ENCODE measurements at places on chromosomes 16 and 17.

DNA sequence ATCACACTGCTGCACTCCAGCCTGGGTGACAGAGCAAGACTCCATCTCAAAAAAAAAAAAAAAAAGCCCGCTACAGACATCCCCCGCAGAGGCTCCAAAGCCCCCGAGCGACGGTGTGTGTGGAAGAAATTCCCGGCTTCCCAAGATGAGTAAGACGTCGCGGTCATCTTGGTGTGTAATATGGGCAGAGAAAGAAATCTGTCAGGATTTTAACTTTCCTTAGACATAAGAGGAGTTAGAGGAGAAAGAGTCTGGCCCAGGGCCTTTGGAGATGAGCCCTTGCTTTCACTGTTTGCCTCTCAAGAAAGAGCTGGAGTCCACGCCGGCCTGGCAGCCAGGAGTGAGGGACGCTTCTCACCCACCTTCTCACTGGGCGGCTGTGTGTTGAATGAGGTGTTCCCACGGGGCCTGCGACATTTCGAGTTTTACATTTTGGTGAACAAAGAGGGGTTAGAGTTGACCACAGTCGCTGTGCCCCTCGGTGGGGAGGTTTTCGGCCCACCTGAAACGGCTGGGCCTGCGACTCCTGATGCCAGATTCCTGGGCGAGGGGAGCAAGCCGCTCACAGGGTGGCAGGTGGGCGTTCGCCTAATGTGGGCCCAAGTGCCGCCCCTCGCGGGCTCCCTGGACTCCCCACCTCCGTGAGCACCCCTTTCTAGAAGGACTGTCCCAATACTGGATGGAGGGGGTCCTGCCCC is 17.9 kb downstream of the C1QTNF1 start:
- DNase-seq: no peak

DNA sequence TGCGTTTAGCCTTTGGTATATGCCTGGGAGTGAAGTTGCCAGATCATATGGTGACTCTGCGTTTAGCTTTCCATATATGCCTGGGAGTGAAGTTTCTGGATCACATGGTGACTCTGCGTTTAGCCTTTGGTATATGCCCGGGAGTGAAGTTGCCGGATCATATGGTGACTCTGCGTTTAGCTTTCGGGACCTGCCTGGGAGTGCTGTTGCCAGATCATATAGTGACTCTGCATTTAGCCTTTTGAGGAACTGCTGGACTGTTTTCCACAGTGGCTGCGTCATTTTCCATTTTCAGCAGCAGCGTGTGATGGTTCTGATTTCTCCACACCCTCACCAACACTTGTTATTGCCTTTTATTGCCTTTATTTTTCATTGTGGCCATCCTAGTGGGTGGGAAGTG is 73.0 kb downstream of the OR1D5 start:
- no peak for DNase-seq

DNA sequence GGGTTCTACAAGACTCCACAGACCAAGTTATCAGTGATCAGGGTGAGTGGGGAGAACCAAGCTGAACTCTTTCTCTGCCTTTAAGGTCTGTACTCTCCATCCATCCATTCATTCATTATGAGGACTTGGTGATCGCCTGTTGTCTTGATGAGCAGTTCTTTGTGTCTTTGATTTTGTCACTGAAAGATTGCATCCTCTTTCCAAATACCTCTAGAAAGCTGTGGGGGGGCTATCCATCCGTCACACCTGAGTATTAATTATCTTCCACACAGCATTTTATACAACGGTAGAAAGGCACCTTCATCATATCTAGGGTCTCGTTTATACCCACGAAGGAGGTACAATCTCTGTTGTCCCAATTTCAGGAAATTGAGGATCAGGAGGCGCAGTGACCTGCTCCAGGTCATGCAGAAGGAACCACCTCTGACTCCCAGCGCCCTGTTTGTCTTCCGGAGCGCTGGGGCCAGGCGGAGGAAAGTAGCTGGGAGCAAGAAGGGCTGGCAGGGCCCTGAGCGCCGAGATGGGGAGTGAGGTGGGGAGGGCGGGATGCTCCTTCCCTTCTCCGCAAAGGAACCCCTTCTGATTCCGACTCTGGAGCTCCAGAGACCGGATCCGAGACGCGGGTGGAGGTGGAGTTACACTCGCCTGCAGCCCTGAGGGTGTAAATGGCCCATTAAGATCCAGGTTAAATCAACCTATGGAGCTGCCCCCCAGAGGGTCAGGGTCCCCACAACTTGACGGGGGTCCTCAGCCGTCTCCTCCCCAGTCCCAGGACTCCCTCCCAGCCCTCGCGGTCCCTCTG is 605 bp upstream of the ABAT start:
- DNase-seq: no peak

GRCh38 chr17:46817151-46817900 is 1.2 kb downstream of the WNT3 start:
- no peak for DNase-seq

- DNase-seq: no peak
Measured at GRCh38 chr17:17719199-17719940, 38.1 kb downstream of the RAI1 start.

DNA sequence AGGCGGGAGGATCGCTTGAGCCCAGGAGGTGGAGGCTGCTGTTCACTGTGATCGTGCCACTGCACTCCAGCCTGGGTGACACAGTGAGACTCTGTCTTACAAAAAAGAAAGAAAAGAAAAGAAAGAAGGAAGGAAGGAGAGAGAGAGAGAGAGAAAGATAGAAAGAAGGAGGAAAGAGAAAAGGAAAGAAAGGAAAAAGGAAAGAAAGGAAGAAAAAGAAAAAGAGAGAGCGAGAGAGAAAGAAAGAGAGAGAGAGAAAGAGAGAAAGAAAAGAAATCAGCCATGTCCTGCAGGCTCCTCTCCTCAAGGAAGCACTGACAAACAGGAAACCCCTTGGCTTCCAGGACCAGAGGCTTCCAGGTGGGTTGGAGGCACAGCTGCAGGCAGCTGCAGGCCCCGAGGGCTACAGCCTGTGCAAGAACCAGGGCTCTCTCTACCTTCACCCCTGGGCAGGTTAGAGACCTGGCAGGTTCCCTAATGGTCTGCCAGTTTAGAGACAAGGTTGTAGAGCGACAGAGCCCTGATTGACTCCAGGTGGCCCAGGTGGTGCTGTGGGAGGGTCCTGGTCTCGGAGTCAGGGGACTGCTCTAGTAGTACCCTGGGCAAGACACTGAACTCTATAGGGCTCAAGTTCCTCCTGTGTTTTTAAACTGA is 53.8 kb downstream of the PECAM1 start:
- no peak for DNase-seq

GRCh38 chr16:57661936-57662906 is 5.9 kb upstream of the ADGRG3 start:
- no peak for DNase-seq

- no peak for DNase-seq
Measured at GRCh38 chr17:72411124-72411563, 290.3 kb downstream of the SOX9 start.

DNA sequence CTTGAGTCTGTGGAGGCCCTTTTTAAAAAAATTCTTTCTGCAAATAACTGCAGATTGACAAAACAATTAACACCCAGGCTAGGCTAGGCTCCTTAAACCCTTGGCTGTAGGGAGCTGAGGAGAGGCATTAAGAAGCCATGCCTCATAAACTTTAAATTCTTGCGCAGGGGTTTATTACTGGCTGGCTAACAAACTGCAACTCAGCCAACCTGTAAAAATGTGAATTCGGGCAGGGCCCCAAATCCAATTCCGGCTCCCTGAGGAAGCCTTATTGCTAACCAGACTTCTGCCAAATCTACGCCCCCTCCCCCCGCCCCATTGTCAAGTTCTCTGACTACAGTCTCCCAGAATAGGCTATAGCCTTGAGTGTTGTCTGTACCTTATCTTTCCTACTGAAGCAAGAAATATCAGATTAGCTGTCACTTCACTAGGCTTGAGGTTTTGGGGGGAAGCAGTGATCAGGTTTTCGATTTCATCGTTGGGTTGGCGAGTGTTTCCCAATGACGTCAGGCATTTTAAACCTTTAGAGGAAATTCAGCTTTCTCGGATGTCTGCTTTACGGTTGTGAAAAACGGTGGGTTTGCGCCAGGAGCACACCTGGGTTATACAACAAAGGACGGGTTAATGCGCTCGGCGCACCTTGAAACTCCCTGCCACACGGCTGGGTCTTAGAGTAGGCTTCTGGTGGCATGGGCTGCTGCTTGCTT is 2.0 kb downstream of the CDH3 start:
- no peak for DNase-seq

GRCh38 chr17:76079956-76080767 is 1.2 kb downstream of the ZACN start:
- no peak for DNase-seq

GRCh38 chr17:28427371-28427770 is 21.4 kb upstream of the SLC46A1 start:
- no peak for DNase-seq

- no peak for DNase-seq
Measured at GRCh38 chr16:27219161-27219560, 15.8 kb downstream of the KDM8 start.

- DNase-seq: no peak
Measured at GRCh38 chr17:67854378-67854777, 29.1 kb downstream of the BPTF start.
